Type B pancreatic cell (in vitro differentiated cells): ENCODE measurements at places on chromosomes 7 and 10.

DNA sequence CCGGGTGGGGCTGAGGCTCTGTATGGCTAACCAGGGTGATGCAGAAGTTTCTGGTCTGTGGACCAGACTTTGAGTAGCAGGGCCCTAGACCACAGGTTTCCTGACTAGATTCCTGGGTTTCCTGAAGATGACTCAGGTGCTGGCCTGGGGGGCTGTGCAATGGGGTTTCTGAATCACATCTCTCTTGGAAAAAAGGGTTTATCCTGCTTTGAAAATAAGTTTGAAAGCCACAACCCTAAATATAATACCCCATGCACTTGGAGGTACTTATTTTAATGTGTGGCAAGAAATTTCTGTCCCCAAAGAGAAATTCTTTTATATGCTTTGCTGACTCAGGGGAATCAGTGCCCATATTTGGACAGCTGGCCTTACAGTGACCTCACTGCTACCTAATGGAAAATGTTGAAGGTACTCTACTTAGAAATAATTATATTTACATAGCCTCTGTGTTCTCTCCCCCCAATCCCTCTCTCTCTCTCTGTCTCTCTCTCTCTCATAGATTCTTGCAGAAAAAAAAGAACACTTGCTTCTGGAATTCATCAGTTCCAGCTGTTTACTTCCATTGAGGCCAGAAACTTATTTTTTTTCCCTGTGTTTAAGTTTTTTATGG, 184.4 kb upstream of the LYZL2 start:
- no peak for DNase-seq
- H3K4me3 ChIP-seq, result peak overlapping the region; percentile 53
- peak overlapping the region; percentile 38 for H3K27ac ChIP-seq
- no peaks in the 10 kb centered on the region for H3K27me3 ChIP-seq
- H3K4me1 ChIP-seq, result peaks cover 48% of the 10 kb centered on the region

DNA sequence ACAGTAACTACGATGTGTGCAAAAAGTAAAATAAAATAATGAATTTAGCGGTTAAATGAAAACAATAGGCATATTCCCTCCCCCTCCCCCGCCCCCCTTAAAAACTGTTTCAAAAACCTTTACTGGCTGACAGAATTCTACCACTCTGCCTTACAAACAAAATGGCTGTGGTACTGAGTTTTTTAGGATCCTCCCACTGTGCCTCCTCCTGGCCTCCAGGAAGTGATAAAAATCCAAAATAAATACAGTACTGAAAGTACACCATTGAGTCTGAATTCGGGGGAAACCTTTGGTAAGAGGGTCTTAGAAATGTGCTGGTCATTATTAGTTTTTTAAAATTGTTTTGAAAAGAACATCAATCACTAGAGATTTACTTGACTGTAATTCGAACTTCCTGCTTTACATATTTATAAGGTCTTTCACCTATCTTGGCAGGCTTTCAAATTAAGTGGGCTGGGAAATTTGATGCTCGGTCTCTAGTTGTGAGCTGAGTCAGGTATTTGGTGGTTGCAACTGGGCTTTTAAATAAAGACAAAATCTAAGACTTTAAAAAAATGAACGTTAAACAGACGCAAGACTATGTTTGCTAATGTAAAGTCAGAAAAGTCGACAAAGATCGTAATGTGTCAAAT, 32.5 kb upstream of the EPC1 start:
- no peak overlapping the region for H3K27ac ChIP-seq
- H3K36me3 ChIP-seq, result peaks cover 1% of the 10 kb centered on the region
- peaks cover 7% of the 10 kb centered on the region for H3K4me1 ChIP-seq
- no peak overlapping the region for H3K4me3 ChIP-seq
- H3K27me3 ChIP-seq, result no peaks in the 10 kb centered on the region

- no peak for DNase-seq
- no peak overlapping the region for H3K27ac ChIP-seq
- H3K4me3 ChIP-seq, result no peak overlapping the region
- peaks cover 10% of the 10 kb centered on the region for H3K4me1 ChIP-seq
- no peaks in the 10 kb centered on the region for H3K36me3 ChIP-seq
Measured at GRCh38 chr7:18505870-18506460, 10.4 kb downstream of the HDAC9 start.

- no peak overlapping the region for H3K27ac ChIP-seq
- no peak overlapping the region for H3K4me3 ChIP-seq
- no peaks in the 10 kb centered on the region for H3K4me1 ChIP-seq
- H3K36me3 ChIP-seq, result no peaks in the 10 kb centered on the region
- H3K27me3 ChIP-seq, result no peaks in the 10 kb centered on the region
Measured at GRCh38 chr7:81206667-81207360, 288.0 kb upstream of the SEMA3C start.

DNA sequence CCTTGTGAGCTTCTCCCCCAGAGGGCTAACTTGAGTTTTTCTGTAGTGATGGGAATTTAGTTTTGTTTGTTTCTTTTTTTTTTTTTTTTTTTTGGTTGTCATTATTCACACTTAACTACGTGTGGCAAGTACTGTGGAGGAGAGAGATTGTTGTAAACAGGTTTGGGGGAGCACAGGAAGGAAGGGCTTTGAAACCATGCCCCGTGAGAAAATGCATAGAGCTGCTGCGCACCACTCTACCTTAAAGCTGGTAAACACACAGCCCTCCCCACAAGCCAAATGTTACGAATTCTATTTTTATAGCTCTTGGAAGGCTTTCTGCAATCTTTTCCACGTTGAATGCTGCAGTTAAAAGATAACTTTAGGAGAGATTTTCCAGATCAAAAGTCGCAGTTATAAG, 76.2 kb downstream of the ZNF22 start:
- H3K27me3 ChIP-seq, result no peaks in the 10 kb centered on the region
- H3K4me1 ChIP-seq, result peaks cover 21% of the 10 kb centered on the region
- no peak for DNase-seq
- H3K4me3 ChIP-seq, result no peak overlapping the region
- H3K27ac ChIP-seq, result no peak overlapping the region

DNA sequence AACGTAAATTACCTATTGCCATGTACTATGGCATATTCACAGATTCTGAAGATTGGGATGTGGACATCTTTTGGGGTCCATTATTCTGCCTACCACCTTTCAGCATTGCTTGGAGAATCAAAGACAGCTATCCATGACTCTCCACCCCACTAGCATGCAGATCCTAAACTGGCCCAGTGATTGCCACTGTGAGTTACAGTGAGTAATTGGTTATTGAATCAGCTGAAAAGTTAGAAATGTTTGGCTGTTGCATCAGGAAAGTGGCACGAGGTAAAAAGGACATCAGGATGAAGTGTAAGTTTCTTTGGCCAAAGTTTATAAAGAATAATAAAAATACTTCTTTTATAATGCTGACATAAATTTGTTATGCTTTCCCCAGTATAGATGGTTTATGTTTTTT, 148.2 kb upstream of the ETV1 start:
- H3K36me3 ChIP-seq, result no peaks in the 10 kb centered on the region
- no peak overlapping the region for H3K27ac ChIP-seq
- H3K27me3 ChIP-seq, result no peaks in the 10 kb centered on the region
- no peaks in the 10 kb centered on the region for H3K4me1 ChIP-seq

- no peaks in the 10 kb centered on the region for H3K36me3 ChIP-seq
- H3K4me3 ChIP-seq, result no peak overlapping the region
- H3K27me3 ChIP-seq, result no peaks in the 10 kb centered on the region
- DNase-seq, result no peak
Measured at GRCh38 chr7:151657173-151657572, 137.5 kb upstream of the RHEB start.

- DNase-seq, result no peak
- peaks cover 20% of the 10 kb centered on the region for H3K4me1 ChIP-seq
- no peak overlapping the region for H3K4me3 ChIP-seq
- H3K27me3 ChIP-seq, result no peaks in the 10 kb centered on the region
Measured at GRCh38 chr7:130379019-130379418, 1.3 kb upstream of the CPA1 start.

GRCh38 chr10:132610071-132610701, 72.6 kb downstream of the INPP5A start:
- H3K27ac ChIP-seq, result peak overlapping the region; percentile 48
- H3K27me3 ChIP-seq, result no peaks in the 10 kb centered on the region
- no peak for DNase-seq

GRCh38 chr10:44926751-44927351, 15.7 kb downstream of the TMEM72 start:
- no peak overlapping the region for H3K4me3 ChIP-seq
- H3K27ac ChIP-seq, result no peak overlapping the region
- no peak for DNase-seq
- H3K36me3 ChIP-seq, result no peaks in the 10 kb centered on the region
- H3K4me1 ChIP-seq, result no peaks in the 10 kb centered on the region

DNA sequence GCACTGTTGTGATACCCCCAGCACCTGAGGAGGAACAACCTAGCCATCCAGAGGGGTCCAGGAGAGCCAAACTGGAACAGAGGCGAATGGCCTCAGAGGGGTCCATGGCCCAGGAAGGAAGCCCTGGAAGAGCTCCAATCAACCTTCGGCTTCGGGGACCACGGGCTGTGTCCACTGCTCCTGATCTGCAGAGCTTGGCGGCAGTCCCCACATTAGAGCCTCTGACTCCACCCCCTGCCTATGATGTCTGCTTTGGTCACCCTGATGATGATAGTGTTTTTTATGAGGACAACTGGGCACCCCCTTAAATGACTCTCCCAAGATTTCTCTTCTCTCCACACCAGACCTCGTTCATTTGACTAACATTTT, 1.6 kb upstream of the CASP2 start:
- peaks cover 25% of the 10 kb centered on the region for H3K4me1 ChIP-seq
- H3K27me3 ChIP-seq, result no peaks in the 10 kb centered on the region
- no peak for DNase-seq
- peak overlapping the region; percentile 91 for H3K4me3 ChIP-seq
- H3K27ac ChIP-seq, result peak overlapping the region; percentile 92

GRCh38 chr10:23525406-23525805, 86.5 kb downstream of the OTUD1 start:
- no peak overlapping the region for H3K27ac ChIP-seq
- no peaks in the 10 kb centered on the region for H3K36me3 ChIP-seq
- H3K27me3 ChIP-seq, result peaks cover 7% of the 10 kb centered on the region
- DNase-seq, result no peak

DNA sequence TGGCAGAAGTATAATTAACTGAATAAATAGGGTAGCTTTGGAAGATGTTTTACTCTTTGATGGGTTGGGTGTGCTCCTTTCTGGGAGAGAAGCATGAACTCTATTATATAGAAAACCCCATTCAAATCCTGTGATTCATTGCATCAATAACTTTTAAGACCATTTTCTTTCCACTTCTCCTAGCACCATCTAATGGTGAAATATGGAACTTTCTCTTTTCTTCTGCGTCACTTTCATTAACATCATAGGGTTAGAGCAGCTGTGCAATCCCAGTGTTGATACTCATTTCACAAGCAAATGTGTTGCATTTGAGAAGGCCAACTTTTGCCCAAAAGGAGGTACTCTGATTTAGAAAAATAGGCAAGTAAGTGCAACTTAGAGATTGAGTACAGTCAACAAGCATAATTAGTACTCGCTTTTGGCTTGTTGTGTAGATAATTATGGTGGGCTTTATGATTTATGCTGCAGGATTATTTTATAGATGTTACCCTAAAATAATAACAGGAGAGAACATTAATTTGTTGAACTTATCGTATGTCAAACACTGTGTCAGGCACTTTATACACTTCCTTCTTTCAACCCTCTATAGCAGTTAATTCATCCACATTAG, 92.9 kb downstream of the CPED1 start:
- H3K4me1 ChIP-seq, result peaks cover 15% of the 10 kb centered on the region
- H3K36me3 ChIP-seq, result peaks cover 4% of the 10 kb centered on the region
- no peak overlapping the region for H3K27ac ChIP-seq
- no peaks in the 10 kb centered on the region for H3K27me3 ChIP-seq
- no peak overlapping the region for H3K4me3 ChIP-seq

- H3K36me3 ChIP-seq, result no peaks in the 10 kb centered on the region
- peaks cover 5% of the 10 kb centered on the region for H3K4me1 ChIP-seq
- no peaks in the 10 kb centered on the region for H3K27me3 ChIP-seq
- DNase-seq, result no peak
- peak overlapping the region; percentile 7 for H3K4me3 ChIP-seq
Measured at GRCh38 chr10:63106111-63106755, 26.9 kb upstream of the NRBF2 start.

DNA sequence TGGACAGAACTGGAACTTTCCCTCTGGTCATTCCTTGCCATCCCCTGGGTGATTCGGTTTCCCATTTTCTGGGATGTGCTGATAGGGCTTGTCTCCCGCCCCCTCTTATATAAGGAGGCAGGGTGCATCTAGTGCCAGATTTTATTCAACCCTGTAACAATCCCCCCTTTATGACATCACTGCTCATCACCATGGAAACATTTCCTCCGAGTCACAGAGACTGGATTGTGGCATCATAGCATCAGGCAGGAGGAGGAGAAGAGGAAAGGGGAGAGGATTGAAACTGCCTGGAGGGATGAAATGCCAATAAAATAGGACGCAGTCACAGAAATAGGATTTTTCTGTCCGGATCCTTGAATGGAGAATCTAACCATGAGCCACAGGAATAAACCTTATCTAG, 25.0 kb downstream of the SORCS3 start:
- peaks cover 22% of the 10 kb centered on the region for H3K27me3 ChIP-seq
- no peak overlapping the region for H3K4me3 ChIP-seq
- H3K27ac ChIP-seq, result no peak overlapping the region
- no peaks in the 10 kb centered on the region for H3K36me3 ChIP-seq
- DNase-seq, result no peak

- no peak overlapping the region for H3K27ac ChIP-seq
- no peaks in the 10 kb centered on the region for H3K36me3 ChIP-seq
- DNase-seq, result no peak
- H3K27me3 ChIP-seq, result no peaks in the 10 kb centered on the region
Measured at GRCh38 chr10:114223066-114223465, 16.0 kb upstream of the VWA2 start.

DNA sequence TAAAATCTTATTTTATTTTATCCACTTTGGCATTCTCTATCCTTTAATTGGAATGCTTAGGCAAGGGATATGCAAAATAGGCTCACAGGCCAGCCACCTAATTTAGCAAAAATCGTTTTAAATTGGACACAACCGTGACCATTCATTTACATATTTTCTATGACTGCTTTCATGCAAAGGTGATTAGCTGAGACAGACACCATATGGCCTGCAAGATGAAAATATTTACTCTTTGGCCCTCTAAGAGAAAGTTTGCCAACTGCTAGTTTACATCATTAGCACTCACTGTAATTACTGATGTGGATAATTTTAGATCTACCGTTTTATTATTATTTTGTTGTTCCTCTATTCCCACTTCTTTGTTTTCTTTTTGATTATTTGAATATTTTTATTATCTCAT, 375.5 kb upstream of the LRRTM3 start:
- no peaks in the 10 kb centered on the region for H3K36me3 ChIP-seq
- H3K4me3 ChIP-seq, result no peak overlapping the region
- no peak for DNase-seq
- no peaks in the 10 kb centered on the region for H3K4me1 ChIP-seq
- no peaks in the 10 kb centered on the region for H3K27me3 ChIP-seq
